ENCODE measurements at places on chromosomes 2 and 18.

GRCh38 chr18:3649633-3650426, 199.9 kb downstream of the TGIF1 start:
- no peak for DNase-seq

GRCh38 chr2:47299555-47299954, 103.4 kb upstream of the MSH2 start:
- no peak for DNase-seq

- DNase-seq = no peak
These were observed 287.6 kb downstream of the MYCN start for GRCh38 chr2:16227811-16228462.

DNA sequence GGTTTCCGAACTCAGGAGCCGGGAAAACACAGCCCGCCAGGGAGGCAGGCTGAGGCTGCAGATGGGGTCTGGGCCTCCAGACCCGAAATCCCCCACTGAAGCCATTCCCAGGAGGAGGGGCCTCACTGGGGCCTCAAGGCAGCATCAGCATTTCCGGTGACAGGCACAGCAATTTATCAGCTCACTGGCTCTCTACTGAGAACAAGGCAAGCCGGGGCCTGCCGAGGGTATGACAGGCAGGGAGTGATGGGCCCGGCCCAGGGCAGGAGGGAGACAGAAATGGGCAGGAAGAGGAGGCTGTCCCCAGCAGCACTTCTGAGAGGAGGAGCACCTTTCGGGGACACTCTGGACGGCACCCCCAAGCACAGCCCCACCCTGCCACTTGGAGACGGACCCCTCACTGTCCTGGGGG, 12.5 kb downstream of the SDC1 start:
- DNase-seq = no peak

DNA sequence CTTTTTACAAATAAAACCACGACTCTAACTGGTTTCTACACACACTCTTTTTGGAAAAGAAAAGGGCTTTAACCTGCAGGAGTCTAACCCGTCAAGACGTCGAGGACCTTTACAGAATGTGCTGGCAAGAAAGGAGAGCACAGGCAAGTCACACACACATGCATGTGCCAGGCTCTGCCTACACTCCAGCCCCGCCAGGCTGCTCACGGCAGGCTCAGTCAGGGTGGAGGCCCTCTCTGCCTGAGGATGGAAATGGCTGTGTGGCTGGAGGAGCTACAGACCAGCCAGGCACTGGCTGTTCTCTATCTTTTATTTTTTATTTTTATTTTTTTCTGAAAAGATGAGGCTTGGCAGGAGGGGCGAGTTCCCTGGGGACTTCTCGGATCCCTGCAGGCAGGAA, 10.2 kb downstream of the SIX3 start:
- no peak for DNase-seq

DNA sequence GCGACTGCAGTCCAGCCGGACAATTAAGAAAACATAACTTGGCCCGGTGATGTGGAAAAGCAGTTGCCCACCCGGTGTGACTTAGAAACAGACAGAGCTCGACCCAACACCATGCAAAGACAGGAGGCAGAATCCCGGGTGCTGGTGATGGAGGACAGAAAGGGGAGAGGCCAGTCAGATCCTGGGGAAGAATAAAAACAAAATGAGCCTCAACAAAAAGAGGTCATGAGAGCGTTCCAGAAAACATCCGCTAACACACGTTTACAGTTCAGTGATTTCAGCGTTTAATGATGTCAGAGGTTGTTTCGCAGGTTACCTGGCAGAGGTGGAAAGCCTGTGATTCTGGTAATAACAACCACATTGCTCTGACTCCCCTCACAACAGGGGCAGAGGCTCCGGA, 111.9 kb downstream of the OSR1 start:
- DNase-seq = no peak
